Esophagus muscularis mucosa (tissue), 4 donors: ENCODE measurements at places on chromosomes 1 and 21. TPM values are rescaled to one million over a fixed set of nuclear protein-coding genes. Genes with fewer than 3 reads are reported as not detected.

DLGAP3 gene
- total RNA-seq = 0.06 TPM

ARHGAP30 gene
- 9.1 TPM for total RNA-seq

CDA gene
- 4.8 TPM for total RNA-seq

ADAM30 gene
- not detected for total RNA-seq

COL11A1 gene
- 0.11 TPM for total RNA-seq

ZNF593OS gene
- total RNA-seq = not detected

DMBX1 gene
- total RNA-seq = not detected

RNU1-3 gene
- total RNA-seq = not detected

KMO gene
- total RNA-seq = 0.83 TPM

SPATA46 gene
- total RNA-seq = not detected

SH2D5 gene
- total RNA-seq = 0.66 TPM

KANK4 gene
- total RNA-seq = 0.83 TPM

GJA4 gene
- total RNA-seq = 5.8 TPM

GLIS1 gene
- not detected for total RNA-seq

FAM151A gene
- total RNA-seq = not detected

RXRG gene
- 3.9 TPM for total RNA-seq

ADAMTS4 gene
- 2.5 TPM for total RNA-seq

PRDX1 gene
- total RNA-seq = 244 TPM

PPOX gene
- 15.0 TPM for total RNA-seq

G0S2 gene
- total RNA-seq = 4.9 TPM

ERVH48-1 gene
- total RNA-seq = not detected

ESRRG gene
- 5.4 TPM for total RNA-seq

BCAR3 gene
- 20.2 TPM for total RNA-seq

FCRL1 gene
- 0.66 TPM for total RNA-seq

GJB3 gene
- not detected for total RNA-seq

NLRP3 gene
- 1.5 TPM for total RNA-seq

CATSPERE gene
- total RNA-seq = 3.5 TPM

CD48 gene
- 2.2 TPM for total RNA-seq

LCE1D gene
- total RNA-seq = not detected

AMY2A gene
- not detected for total RNA-seq

CHD5 gene
- total RNA-seq = 5.5 TPM

RGS16 gene
- 2.5 TPM for total RNA-seq

RNF186 gene
- total RNA-seq = not detected

CNTN2 gene
- 2.5 TPM for total RNA-seq

HUNK gene
- total RNA-seq = 1.1 TPM
